Stomach (tissue), 19 donors: ENCODE measurements at places on chromosomes 7 and 10. TPM values are rescaled to one million over a fixed set of nuclear protein-coding genes. Genes with fewer than 3 reads are reported as not detected.

DNA sequence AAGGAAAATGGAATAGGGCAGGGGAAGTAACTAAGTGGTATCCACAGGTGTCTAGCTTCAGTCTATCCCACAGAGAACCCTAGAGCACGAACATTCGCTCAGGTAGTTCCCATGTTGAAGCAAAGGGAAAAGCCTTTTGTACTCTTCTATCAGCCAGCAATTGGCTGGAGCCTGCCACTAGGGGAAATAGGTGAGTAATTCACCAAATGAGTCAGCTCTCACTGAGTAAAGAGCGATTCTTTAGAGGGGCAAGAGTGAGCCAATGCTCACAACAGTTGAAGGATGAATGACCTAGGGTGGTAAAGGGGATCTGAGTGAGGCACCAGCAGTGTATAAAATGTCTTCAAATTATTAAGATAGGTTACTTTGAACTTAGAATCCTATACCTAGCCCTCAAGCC lies 94.1 kb upstream of the ZNF800 start:
- H3K4me1 ChIP-seq = no peaks in the 10 kb centered on the region
- no peaks in the 10 kb centered on the region for H3K36me3 ChIP-seq
- peak; percentile 3 for DNase-seq
- H3K27ac ChIP-seq = no peak overlapping the region

GRCh38 chr7:158308001-158308400 lies 279.6 kb downstream of the PTPRN2 start:
- no peak for DNase-seq
- no peak overlapping the region for H3K27ac ChIP-seq
- no peaks in the 10 kb centered on the region for H3K4me1 ChIP-seq

DNA sequence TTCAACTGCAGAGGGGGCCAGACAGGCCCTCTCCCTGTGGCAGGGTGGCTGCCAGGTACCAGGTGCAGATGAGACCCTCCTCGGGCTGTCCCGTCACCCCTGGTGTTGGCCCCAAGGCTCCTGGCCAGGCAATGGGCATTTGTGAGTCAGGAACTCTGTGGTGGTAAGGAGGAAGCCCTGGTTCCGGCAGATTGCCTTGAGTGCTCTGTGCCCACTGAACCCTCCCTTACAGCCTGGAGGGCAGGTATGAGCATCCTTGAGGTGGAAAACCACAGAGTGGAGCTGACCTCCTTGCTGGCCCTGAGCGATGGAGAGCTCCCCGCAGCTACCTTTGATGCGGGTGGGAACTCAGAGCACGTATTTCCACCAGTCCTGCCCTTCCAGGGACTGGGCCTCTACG lies 2.0 kb downstream of the PAOX start:
- no peaks in the 10 kb centered on the region for H3K27me3 ChIP-seq
- H3K27ac ChIP-seq = no peak overlapping the region
- peaks cover 32% of the 10 kb centered on the region for H3K4me1 ChIP-seq
- H3K4me3 ChIP-seq = no peak overlapping the region
- DNase-seq = no peak

- H3K36me3 ChIP-seq = no peaks in the 10 kb centered on the region
- no peaks in the 10 kb centered on the region for H3K4me1 ChIP-seq
- no peak overlapping the region for H3K27ac ChIP-seq
- H3K4me3 ChIP-seq = no peak overlapping the region
Observed at GRCh38 chr10:17626656-17627055, 9.5 kb upstream of the HACD1 start.

GRCh38 chr10:130027716-130028464 lies 63.8 kb upstream of the EBF3 start:
- H3K27me3 ChIP-seq = no peaks in the 10 kb centered on the region
- no peak overlapping the region for H3K4me3 ChIP-seq
- DNase-seq = peak; percentile 60
- H3K36me3 ChIP-seq = no peaks in the 10 kb centered on the region

The UCN3 gene
- not detected for total RNA-seq

The ATRNL1 gene
- 50.7 TPM for total RNA-seq

The SEMA3A gene
- 4.1 TPM for total RNA-seq

The PALD1 gene
- 14.7 TPM for total RNA-seq

The NEUROD6 gene
- not detected for total RNA-seq

The HMX2 gene
- not detected for total RNA-seq
